ENCODE measurements at places on chromosomes 2 and 18. TPM values are rescaled to one million over a fixed set of nuclear protein-coding genes. Genes with fewer than 3 reads are reported as not detected.

MAP3K20 gene
- 43.7 TPM for total RNA-seq

SIX2 gene
- total RNA-seq = not detected

GRB14 gene
- total RNA-seq = 0.55 TPM

PPP1R7 gene
- 76.5 TPM for total RNA-seq

CRYGD gene
- not detected for total RNA-seq

SLC30A3 gene
- 45.6 TPM for total RNA-seq

KCMF1 gene
- total RNA-seq = 108 TPM

CACNB4 gene
- total RNA-seq = not detected

GALR1 gene
- total RNA-seq = not detected

LIPG gene
- 8.4 TPM for total RNA-seq

FAM228A gene
- not detected for total RNA-seq

TRAK2 gene
- 30.1 TPM for total RNA-seq
